Right lung (tissue), 10 donors: ENCODE measurements at places on chromosomes 12 and 14. TPM values are rescaled to one million over a fixed set of nuclear protein-coding genes. Genes with fewer than 3 reads are reported as not detected.
A peak's percentile ranks its signal among the peaks of the same experiment; 100 is the strongest.

The RDH5 gene
- polyA plus RNA-seq = 9.4 TPM

DNA sequence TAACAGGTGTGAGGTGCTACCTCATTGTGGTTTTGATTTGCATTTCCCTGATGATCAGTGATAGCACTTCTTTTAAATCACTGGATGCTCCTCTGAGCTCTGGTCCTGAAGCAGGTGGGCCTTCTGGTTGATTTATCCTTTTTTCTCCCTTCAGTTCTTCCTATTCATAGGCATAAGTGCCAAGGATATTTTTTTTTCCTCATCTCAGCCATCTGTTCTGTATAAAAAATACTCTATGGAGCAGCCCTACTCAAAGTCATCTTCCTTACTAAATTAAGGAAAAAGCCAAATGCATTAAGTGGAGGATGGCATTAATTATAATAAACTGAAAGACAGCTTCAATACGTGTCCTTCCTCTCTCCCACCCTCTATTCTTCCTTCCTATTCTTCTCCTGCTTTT is 18.4 kb downstream of the SPIC start:
- DNase-seq = no peak

The RPGRIP1 gene
- 0.74 TPM for polyA plus RNA-seq

The PRIM1 gene
- polyA plus RNA-seq = 31.2 TPM

GRCh38 chr12:83573671-83574070 is 887.0 kb downstream of the TMTC2 start:
- no peak for DNase-seq

DNA sequence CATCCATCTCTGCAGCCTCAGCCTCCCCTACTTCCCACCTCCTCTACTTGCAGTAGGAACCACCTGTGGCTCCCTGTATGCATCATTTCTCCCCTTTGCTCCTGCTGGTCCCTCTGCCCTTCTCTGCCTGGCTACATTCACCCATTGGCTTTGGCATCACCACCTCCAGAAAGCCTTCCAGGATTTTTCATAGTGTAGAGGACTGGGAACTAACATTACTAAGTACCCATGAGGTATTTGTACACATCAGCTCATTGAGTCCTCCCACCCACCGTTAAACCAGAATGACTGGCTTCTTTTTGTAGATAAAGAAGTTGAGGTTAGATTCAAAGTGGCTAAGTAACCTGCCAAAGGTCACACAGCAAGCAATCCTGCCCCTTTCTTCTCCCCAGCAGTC is 17.1 kb downstream of the SYNE3 start:
- DNase-seq = no peak

- DNase-seq = no peak
These were observed 704.9 kb downstream of the NRXN3 start for GRCh38 chr14:78875049-78875448.

DNA sequence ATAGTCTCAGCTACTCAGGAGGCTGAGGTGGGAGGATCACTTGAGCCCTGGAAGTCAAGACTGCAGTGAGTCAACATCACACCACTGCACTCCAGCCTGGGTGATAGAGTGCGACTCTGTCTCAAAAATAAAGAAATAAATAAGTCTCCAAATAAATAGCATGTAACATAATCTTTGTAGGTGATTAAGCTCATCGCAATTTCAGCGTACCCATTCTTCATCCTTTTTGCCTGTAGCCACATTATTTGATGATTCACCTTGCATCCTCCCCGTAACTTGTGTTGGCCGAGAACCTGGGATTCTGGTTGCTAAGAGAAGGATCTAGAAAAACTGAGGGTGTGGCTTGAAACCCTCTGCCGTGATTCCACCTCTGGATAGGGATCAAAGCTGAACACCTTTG is 115.1 kb downstream of the GALC start:
- DNase-seq = no peak

DNA sequence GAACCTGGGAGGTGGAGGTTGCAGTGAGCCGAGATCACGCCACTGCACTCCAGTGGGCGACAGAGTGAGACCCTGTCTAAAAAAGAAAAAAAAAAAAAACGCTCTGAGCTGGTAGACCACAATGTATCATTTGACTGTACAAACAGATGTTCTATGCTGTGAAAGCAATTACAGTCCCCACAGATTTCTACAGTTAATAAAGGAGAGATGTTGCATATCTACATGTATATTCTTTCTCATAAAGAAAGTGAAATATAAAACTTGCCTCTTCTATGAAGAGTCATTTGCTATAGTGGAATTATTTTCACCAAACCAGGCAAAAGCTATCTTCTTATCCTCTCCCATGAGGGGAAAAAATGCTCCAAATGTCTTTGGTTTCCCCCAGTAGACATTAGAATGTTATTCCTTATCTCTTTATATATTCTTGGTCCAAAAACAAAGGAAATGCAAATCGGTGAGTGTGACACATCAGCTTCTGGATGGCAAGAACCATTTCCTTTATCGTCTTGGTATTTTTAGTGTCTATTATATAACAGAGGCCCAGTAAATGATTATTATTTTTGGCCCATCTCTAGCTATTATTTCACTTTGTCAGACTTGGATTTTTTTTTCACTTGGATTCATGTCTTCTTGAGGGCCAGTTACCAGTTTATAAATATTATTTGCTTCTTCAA is 230.4 kb downstream of the SSPN start:
- no peak for DNase-seq

DNA sequence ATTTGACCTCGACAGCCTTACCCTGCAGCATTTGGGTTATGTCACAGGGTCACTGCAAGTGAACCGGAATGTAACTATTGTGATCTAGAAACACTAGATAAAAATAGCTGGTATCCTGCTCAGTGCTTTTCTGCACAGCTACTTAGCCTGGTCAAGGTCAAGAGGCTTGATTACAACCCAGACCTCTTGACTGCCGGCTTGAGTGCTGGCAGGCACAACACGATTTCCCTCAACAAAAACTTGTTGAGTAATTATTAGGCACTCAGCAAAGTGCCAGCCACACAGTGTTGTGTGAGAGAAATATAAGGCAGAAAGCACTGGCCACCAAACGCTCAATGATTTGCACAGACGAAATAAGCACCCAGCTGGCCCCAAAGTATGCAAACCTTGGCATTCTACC is 156.7 kb downstream of the NUAK1 start:
- DNase-seq = peak; percentile 25

The STX2 gene
- polyA plus RNA-seq = 31.0 TPM

The ACOT2 gene
- 26.3 TPM for polyA plus RNA-seq

- peak; percentile 38 for DNase-seq
These were observed 589.3 kb upstream of the TMEM132C start for GRCh38 chr12:127677537-127678131.

The FOXG1 gene
- 0.03 TPM for polyA plus RNA-seq

The RNASE7 gene
- 0.13 TPM for polyA plus RNA-seq

The PIWIL1 gene
- 0.10 TPM for polyA plus RNA-seq

The SERPINA10 gene
- polyA plus RNA-seq = 0.05 TPM

GRCh38 chr12:44385964-44386363 is 490.2 kb downstream of the NELL2 start:
- no peak for DNase-seq

- no peak for DNase-seq
These were observed 80.4 kb upstream of the TRHDE start for GRCh38 chr12:72191761-72192160.

- no peak for DNase-seq
These were observed 57.7 kb downstream of the WDR20 start for GRCh38 chr14:102197317-102197853.

DNA sequence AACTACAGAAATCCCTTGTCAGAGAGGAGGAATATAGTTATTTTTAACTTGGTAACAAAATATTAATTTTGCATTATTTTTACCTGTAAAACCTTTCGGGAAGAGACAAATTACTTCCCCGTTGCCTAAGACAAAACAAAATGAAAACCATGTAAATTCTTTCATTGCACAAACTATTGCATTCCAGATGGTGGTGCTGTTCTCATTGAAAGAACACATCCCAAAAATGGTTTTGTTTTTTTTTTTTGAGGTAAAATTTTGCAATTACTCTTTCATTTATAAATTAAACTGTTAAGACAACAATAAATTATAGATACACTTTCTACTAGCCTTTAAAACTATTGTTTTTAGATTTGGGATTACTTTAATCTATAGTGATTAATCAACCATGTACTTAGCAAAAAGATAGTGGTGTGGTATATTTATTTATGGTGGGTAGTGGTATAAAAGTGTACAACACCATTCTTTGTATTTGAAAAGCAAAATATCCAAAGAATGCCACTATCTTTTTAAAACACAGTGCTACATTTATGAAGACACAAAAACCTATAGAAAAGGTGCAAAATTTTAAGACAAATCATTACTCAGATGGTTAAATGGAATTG is 115.5 kb downstream of the SLC38A1 start:
- DNase-seq = no peak

- DNase-seq = no peak
These were observed 235.5 kb downstream of the ADAMTS20 start for GRCh38 chr12:43316520-43316919.

GRCh38 chr12:55696796-55697462 is 10.8 kb downstream of the ITGA7 start:
- no peak for DNase-seq

The AMIGO2 gene
- 3.2 TPM for polyA plus RNA-seq

DNA sequence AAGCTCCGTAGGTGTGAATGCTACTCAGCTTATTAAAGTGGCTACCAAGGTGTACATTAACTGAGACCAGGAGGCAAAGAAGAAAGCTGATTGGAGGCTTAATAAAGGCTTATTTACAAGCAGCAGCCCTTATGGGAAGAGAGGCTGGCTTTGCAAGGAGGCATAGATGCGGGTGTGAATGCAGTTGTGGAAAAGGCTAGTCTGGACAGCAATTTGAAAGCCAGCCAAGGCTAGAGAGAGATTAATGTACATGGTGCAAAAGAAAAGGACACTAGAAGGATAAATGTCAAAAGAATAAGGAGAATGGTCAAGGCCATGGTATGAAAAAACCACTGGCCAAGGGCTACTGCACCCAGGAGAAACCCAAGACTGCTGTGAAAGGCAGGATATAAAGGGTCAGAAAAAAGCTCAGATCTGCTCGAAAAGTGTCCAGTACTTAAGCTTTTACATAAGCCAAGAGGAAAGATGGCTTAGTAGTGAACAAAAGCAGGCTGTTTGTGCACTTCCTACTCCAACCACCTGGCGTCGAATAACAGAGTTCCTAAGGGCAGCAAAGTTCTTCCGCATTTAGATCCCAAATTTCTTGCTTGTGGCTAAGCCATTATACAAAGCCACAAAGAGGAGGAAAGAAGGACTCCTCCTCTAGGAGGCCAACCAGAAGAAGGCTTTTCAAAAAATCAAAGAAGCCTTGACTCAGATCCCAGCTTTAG is 24.0 kb downstream of the KLRK1 start:
- DNase-seq = no peak

The RNF212B gene
- 0.81 TPM for polyA plus RNA-seq

- DNase-seq = peak; percentile 50
These were observed 191.6 kb upstream of the E2F7 start for GRCh38 chr12:77256956-77257355.

GRCh38 chr14:77195766-77196165 is 14.2 kb downstream of the TMEM63C start:
- no peak for DNase-seq

GRCh38 chr12:51369581-51369980 is 21.6 kb downstream of the GALNT6 start:
- DNase-seq = no peak

The IL31 gene
- not detected for polyA plus RNA-seq

DNA sequence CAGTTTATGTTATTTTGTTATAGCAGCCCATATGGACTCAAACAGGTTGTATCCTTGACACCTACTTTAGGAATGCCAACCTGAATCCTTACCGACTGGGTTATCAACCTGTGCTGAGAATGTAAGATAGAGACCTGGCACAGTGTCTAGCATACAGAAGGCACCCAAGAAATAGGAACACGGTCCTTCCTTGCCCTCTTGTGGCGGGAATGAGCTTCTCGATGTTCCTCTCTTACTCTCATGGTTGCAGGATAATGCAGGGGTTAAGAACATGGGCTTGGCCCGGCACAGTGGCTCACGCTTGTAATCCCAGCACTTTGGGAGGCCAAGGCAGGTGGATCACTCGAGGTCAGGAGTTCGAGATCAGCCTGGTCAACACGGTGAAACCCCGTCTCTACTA is 6.5 kb downstream of the C12orf43 start:
- no peak for DNase-seq

The C3AR1 gene
- polyA plus RNA-seq = 4.4 TPM

- no peak for DNase-seq
These were observed 62.0 kb downstream of the SLC25A47 start for GRCh38 chr14:100384819-100385813.

DNA sequence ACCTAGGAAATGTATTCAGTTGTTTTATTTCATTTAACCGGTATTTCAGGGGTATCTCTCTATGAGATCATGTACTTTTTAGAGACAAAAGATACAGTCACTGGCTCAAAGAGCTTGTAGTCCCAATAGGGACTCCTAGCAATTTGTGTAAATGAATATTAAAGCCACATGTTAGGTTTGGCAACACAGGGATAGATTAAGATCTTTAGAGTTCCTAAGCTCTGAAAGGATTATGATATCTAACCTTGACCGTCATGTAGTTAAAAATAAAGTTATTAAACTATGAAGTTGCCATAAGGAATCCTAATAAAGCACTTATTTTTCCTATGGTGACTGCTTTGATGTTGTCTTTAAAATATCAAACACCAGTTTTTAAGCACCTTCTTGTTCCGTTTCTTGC is 100.4 kb upstream of the FGD4 start:
- DNase-seq = no peak

- no peak for DNase-seq
These were observed 296.2 kb downstream of the GPHN start for GRCh38 chr14:66804141-66804540.

GRCh38 chr14:68097727-68098126 is 278.1 kb downstream of the RAD51B start:
- DNase-seq = no peak

The KERA gene
- polyA plus RNA-seq = 0.09 TPM

DNA sequence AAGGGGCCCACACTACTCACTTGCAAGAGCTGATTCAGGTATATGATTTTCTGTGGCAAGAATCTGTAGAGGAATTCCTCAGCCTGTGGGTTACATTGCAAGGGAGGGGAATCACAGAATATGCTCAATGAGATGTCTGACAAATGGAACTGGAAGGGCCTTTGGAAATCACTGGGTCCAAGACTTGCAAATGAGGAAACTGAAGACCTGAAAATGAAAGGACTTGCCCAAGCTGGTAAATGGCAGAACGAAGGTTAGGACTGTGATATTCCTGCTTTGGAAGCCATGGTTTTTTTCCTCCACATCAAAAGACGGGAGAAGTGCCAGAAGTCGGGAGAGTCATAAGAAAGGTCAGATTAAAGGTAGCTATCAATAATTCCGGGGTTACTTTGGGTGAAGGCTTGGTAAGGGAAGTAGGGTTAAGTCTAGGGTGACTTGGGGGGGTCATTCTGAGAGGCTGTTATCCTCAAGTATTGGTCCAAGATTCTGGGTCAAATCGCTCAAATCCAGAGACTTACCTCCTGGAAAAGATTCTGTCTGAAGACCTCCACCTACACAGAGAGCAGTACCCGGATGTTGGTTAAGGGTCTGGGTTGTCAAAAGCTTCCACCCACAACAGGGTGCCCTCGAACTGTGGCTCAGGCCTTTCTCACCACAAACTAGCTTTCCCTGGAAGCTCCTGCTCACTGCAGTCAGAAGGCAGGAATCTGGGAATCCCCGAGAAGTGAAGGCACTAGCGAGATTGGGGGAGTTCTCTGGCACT is 539 bp downstream of the PSME2 start:
- DNase-seq = no peak

GRCh38 chr12:46377678-46378077 is 5.1 kb upstream of the SLC38A2 start:
- no peak for DNase-seq

The PTPRR gene
- polyA plus RNA-seq = 0.32 TPM

- DNase-seq = no peak
These were observed 27.7 kb upstream of the ZFP36L1 start for GRCh38 chr14:68820536-68820935.
